Right hindlimb (tissue), 1 donor: ENCODE measurements at places on chromosomes 5 and 9.

DNA sequence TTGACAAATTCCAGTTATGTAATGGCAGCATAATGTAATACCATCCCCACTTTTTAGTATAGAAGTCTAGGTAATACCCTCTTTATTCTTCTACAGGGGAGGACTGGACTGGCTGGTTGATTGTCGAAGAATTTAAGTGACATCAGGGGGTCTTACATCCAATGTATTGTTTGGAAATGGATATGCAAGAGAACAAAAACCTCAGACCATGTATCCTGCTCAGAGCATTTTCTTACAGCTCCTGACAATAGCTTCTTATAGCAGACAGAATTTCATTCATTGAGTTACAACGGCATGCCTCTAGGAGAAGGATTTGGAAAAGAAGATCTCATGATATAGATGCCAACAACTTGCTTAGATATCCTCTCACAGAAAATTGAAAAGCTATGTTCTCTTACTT, 2032.3 kb downstream of the EFNA5 start:
- DNase-seq: no peak

DNA sequence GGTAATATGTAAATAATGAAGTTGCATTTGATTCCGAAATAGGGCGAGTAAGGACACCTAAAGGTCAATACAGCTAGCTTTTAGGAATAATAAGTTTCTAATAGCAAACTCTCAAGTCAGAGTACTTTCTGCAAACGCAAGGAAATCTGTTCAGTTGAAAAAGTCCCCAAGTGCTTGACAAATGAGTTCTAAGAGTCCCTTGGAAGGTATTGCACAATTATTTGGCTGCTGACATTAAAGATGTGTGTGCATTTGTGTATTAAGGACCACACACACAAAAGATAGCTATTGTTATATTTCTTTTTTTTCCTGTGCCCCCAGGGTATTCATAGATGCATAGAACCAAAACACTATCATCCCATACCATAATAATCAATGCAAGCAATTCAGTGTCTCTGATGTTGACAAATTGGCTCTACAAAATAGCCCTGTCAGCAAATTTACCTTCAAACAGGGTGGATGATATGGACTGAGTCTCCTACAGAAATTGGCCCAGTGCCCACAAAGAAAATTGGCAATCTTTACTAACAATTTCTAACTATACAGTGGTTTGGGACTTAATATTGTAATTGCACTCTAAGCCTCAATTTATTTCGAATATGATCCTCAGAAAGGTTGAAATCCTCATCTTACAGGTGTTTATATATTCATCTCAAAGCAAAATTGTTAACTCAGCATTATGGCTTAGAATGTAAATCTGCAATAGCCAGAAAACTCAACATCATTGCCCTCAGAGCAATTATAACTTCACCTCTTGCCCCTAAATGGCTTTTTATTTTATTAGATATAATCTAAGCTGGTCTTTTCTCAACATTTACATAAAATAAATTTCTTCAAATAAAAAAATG, 827.2 kb downstream of the MAT2B start:
- no peak for DNase-seq

DNA sequence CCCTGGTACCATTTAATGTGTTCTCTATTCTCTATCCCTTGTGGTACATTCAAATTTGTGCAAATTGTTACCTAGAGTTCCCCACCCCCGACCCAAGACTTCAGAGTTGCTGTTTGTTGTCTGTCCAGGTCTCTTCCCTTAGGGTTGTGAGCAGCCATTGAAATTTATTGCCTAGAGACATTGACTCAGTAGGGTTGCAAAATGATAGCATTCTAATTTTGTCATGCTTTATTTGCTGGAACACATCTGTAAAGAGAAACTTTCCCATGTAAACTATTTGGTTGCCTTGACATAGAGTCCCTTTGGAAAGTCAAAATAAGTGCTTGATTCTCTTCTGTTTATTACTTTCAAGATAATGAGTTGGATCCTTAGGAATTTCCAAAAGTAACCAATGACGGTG, 91.7 kb upstream of the KLF9 start:
- no peak for DNase-seq

- no peak for DNase-seq
These were observed 38.0 kb downstream of the ADAMTS16 start for GRCh38 chr5:5178136-5178535.

DNA sequence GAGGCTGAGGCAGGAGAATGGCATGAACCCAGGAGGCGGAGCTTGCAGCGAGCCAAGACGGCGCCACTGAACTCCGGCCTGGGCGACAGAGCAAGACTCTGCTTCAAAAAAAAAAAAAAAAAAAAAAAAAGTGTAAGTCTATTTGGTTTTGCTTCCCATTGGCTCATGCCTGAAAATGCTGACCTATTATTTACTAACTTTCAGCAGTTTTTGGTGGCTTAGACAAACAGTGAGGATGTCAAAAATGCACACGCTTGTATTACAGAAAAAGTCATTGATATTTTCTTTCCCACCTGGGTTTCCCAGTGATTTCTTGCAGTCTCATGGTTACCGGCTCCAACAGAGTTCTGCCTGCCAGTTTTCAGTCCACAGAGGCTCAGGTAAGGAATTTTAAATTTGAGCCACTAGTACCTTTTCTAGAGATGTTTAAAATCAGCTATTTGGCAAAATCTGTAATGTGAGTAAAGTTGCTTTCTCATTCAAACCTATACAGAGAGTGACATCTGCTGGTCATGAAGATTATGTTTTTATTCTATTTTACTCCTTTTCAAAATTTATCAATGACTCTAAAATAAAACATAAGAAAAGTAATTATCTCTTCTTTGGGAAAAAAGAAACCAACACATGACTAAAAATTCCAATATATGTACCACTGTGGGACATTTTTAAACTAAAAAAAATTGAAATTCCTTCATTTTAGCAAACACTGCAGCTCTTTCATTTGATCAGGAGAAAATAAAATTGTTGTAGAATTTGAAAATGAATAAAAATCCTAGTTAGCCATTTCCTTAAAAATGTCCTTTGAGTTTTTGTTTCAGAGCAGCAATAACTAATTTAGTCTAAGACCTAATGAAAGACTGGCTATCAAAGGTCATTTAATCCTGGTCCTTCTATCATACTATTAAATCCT, 8.8 kb downstream of the FAM200C start:
- DNase-seq: no peak

DNA sequence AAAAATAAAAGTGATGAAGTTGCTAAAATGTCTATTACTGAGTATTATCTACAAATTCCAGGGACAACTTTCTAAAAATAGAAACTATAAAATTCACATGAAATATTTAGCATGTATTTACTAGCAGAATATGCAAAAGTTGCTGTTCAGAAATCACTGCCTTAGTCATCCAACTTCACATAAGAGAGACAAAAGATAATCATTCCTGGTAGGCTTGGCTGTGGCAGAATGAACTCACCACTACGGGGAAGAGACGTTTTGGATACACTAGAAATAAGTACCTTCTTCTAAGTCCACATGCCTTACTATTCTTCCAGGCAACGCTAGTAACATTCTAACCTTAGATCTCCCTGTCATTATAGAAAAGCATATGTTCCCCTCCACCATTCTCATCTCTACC, 272.2 kb downstream of the BNC2 start:
- DNase-seq: no peak

- peak; percentile 65 for DNase-seq
These were observed 566.0 kb downstream of the CAAP1 start for GRCh38 chr9:26326563-26326962.

GRCh38 chr5:31417512-31417911, 114.4 kb downstream of the DROSHA start:
- DNase-seq: no peak

DNA sequence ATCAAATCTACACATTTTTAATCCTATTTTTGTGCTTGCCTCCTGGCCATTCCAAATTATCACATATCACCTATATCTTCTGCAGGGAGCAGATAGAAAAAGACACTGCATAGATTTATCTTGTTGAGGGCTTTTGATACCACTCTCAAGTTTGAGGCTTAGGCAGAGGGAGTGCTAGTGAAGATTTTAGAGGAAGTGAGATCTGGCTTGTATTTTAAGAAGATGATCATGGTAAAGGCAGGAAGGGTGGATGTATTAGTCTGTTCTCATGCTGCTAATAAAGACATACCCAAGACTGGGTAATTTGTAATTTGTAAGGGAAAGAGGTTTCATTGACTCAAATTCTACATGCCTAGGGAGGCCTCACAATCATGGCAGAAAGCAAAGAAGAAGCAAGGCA, 220.9 kb upstream of the TUT7 start:
- DNase-seq: no peak

DNA sequence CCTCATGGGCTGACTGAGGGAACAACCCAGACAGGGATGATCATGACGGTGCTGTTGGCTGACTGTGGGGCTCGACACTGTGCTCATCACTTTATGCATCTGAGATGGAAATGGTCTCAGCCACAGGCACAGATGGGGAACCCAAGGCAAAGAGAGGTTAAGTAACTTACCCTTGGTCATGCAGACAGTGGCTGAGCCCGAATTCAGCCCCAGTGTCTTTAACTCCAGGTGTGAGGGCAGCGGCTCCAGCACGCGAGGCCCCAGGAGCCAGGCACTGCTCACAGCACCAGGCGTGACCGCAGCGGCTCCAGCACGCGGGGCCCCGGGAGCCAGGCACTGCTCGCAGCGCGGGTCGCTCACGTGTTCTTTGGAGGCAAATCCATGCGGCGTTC, 45.3 kb upstream of the FCN1 start:
- DNase-seq: peak; percentile 2

- no peak for DNase-seq
These were observed 33.8 kb upstream of the ANXA2R start for GRCh38 chr5:43073597-43074546.

GRCh38 chr5:93622240-93622885, 39.3 kb downstream of the NR2F1 start:
- DNase-seq: no peak

- no peak for DNase-seq
These were observed 463.8 kb downstream of the BNC2 start for GRCh38 chr9:16406526-16407225.

DNA sequence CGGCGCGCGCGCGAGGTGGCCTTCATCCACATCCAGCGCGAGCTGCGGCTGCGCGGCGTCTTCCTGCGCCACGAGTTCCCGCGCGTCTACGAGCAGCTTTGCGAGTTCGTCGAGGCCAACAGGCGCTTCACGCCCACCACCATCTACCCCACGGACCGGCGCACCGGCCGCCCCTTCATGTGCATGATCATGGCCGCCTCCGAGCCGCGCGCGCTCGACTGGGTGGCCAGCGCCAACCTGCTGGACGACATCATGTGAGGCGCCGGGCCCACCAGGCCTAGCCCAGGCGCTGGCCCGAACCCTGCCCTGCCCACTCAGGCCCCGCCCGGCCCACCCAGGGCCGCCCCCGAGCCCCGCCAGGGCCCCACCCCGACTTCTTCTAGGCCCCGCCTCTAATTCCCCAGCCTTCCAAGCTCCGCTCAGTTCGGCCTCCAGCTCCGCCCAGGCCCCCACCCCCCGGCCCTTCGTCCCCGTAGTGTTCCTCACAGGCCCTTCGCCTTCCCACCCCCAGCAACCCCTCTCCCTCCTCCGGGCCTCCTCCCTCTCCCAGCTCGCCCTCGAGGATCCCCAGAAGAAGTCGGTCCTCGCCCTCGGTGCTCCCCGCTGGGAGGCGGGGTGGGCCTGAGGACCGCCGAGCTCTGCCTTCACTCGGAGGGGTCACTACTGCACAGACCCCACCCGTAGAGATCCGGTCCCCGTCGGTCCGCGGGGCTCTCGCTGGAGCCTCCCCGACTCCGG, 2.0 kb upstream of the PHPT1 start:
- peak; percentile 89 for DNase-seq

DNA sequence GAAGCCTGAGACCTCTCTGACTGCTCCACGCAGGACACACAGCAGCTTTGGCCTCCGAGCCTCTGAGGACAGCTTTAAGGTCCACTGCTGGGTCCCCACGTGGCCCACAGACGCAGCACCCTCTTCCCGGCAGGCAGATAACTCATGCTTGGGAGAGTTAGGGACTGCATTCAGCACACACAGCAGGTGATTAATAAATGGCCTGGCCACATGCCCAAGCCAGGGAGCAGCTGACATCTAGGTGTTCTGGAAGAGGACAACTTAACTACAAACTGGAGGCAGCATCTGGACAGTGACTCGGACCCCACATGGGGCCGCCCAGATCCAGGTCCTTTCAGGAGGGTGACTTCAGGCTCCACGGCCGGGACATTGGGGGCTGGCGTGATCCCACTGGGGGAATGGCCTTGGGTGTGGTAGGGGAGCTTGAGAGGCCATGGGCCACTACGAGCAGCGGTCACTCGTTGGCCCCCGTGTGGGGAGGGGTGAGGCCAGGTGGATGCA, 11.3 kb downstream of the NINJ1 start:
- no peak for DNase-seq

GRCh38 chr5:135662061-135662481, 83.3 kb upstream of the CXCL14 start:
- no peak for DNase-seq

GRCh38 chr9:109295221-109296130, 25.4 kb downstream of the EPB41L4B start:
- no peak for DNase-seq

GRCh38 chr9:99628285-99628684, 193.4 kb upstream of the NR4A3 start:
- no peak for DNase-seq

DNA sequence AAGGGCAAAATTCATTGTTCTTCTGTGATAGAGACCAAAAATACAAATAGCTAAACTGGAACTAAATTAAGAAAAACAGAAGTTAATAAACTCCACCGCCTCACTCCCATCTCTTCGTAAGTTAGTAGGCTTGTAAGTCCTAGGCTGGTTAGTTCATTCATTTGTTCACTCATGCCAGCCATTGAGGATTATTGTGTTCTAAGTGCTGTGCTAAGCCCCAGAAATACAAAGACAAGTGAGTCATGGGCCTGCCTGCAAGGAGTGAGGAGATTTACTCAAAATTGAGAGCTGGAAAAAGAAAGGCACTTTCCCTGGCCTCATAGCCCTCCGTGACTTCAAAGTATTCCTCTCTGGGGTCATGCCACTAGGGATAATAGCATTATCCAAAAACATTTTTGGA, 8.5 kb downstream of the DOCK8 start:
- no peak for DNase-seq

GRCh38 chr9:109117856-109118807, 1.6 kb downstream of the TMEM245 start:
- DNase-seq: no peak

DNA sequence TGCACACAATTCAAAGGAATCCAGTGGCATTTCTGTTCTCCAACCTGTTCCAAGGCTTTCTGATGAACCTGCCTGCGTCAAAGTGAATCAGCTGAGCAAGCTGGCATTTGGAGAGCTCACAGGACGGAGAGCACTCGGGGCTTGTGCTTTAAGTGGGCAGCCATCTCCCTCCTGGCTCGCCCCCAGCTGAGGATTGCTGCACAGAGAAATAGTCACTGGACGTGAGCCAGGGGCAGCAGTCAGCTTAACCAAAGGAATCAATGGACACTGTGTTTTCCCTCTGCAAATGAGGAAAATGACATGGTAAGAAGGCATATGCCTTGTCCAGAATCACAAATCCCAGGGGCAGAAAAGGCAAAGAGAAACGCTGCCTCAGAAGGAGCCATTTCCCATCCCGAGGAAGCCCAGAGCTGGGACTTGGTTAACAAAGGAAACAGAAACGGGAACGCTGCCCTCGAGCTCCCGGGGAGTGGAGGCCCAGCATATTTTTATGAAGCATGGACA, 299.4 kb downstream of the ZSWIM6 start:
- peak; percentile 70 for DNase-seq
